ENCODE measurements at places on chromosomes 4 and X.

DNA sequence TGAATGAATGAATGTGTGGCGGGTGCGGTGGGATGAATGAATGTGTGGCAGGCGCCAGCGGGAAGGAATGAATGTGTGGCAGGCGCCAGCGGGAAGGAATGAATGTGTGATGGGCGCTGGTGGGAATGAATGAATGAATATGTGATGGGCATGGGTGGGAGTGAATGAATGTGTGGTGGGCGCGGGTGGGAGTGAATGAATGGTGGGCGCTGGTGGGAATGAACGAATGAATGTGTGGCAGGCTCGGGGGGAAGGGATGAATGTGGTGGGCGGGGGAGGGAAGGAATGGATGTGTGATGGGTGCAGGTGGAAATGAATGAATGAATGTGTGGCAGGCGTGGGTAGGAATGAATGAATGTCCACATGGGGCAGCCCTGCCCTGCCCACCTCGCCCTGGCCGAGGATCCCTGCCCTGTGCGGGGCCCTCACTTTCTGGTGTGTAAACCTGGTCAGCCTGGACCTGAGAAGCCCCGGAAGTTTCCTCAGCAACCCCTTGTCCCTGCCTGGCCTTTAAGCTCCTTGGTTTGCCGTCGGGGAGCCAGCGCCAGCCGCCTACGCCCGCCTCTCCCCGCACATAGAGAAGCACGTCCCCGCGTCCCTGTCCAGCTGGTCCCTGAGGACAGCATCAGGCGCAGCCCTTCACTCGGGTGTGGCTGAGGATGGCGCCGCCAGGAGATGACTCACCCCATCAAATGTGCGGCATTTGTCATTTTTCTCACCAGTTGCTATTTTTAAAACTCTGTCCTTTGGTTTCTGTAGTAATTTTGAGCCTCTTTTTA is 112.8 kb upstream of the LRPAP1 start:
- DNase-seq = no peak

DNA sequence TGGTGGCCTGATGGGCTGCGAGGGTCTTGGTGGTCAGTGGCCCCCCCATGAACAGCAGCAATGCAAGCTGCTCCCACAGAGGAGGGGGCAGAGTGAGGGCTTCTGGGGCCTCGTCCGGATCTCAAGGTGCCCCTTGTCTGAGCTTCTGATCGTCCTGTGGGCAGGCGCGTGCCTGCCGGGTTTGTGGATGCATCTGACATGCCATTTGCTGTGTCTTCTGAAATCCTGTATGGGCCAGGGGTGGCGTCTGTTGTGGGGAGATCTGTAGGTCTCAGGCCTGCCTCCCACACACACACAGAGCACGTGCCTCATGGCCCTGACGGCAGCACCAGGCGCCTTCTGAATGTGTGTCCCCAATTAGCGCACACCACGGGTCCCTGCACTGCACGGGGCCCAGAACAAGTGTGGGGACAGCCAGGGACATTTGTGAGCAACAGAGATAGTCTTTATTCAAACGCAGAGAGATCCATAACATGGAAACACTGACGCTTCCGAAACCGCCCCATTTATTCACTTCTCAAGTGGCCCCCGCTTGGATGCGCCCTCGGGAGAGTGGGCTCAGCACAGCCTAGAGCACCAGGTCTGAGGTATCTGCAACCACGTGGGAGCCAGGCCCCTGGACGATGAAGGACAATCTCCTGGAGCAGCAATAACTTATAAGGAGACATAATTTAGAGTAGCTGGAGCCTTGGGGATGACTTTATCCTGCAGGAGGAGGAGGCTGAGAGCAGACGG is 5.7 kb downstream of the SPON2 start:
- DNase-seq = no peak

GRCh38 chr4:161937596-161937995 is 226.2 kb downstream of the FSTL5 start:
- DNase-seq = no peak

- DNase-seq = no peak
These were observed 313.7 kb upstream of the SMIM31 start for GRCh38 chr4:164440199-164440598.

DNA sequence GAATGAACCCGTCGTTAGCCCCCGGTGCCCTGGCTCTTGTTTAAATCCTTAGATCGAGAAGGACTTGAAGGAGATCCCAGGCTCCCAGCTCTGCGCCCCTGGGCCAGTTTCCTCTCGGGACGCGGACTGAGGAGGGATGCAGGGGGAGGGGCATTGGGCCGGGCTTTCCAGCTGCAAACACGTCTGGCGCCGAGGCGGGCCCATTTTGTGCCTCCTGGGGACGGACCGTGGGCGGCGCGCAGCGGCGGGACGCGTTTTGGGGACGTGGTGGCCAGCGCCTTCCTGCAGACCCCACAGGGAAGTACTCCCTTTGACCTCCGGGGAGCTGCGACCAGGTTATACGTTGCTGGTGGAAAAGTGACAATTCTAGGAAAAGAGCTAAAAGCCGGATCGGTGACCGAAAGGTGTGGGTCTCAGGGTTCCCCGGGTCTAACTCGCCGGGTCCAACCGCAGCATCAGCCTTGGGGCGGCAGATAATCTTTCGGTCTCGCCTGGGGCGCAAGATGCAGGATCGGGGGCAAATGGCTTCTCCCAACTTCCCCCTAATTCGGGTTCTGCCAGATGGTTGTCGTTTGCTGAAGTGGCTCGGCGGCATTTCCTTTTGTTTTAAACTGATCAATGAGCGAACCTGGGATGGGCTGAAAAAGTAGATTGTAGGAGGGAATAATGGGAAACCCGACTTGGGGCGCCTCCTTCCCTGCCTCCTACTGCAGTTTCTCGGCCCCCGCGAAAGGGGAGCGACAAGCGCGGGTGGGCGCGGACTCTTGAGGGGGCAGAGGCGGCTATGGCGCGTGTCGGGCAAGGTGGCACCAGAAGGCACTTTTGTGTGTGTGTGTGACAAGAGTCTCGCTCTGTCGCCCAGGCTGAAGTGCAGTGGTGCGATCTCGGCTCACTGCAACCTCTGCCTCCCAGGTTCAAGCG is 2.9 kb downstream of the PDGFRA start:
- DNase-seq = no peak

- peak; percentile 32 for DNase-seq
These were observed 100.2 kb downstream of the LNX1 start for GRCh38 chr4:53490965-53491622.

- no peak for DNase-seq
These were observed 60.9 kb downstream of the C4orf46 start for GRCh38 chr4:158610790-158611189.

- no peak for DNase-seq
These were observed 15.8 kb downstream of the ATP1B4 start for GRCh38 chrX:120377715-120378114.

- no peak for DNase-seq
These were observed 1112.5 kb downstream of the TECRL start for GRCh38 chr4:63296773-63297172.

DNA sequence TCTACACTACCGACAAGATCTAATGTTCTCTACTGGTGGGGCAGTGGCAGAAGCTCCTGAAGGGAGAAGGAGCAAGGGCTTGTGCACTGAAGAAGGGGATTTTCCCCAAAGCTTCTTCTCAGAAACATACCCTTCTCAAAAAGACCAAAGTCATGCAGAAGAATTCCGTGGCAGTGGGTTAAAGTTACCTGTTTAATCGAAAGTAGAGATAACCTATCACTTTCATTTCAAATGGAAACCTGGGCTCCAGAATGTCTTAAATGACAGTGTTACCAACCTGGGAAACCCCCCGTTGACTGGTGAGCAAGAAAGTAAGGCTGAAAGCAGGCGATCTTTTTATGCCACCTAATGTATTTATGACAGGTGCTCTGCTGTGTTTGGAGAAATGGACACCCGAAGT is 92.5 kb upstream of the TEX13D start:
- DNase-seq = no peak

GRCh38 chr4:3060946-3061345 is 13.4 kb downstream of the HTT-AS start:
- DNase-seq = no peak

- no peak for DNase-seq
These were observed 704.9 kb upstream of the PABPC4L start for GRCh38 chr4:134906404-134907023.

DNA sequence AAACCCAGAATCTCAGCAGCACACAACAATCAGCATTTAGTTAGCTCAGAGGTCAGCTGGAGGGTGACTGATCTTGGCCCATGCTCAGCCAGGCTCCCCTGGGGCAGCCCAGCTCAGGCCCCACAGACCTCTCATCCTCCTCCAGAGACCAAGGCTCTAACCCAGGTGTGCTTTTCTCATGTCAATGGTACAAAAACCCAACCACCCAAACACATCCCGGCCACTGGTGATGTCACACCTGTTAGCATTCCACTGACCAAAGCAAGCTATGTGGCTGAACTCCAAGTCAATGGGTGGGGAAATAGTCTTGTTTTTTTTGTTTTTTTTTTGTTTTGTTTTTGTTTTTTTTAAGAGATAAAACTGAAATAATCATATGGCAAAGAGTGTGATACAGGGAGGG is 77.5 kb downstream of the CYTL1 start:
- DNase-seq = no peak

DNA sequence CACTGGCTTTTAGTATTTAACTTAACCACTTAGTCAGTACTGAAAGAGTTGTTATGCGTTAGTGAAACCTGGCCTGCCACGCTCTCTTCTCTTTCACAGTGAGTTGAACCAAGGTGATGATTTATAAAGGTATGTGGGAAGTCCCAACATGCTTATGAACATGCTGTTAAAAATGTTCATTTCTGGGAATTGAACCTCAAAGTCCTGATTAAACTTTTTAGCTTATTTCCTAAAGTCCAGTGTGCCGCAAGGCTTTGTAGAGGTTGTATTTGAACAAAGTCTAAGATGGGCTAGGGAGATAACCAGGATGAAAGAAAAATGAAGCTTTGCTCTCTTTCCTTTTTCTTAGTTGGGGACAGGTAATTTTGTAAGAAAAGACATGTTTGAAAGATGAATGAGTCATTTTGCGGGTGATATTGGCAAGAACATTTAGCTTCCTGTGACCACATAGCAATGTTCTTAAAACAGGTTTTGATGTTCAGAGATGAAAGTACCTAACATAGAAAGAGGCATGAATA is 270.3 kb downstream of the DTHD1 start:
- DNase-seq = no peak

GRCh38 chr4:3013839-3014350 is 50.5 kb downstream of the GRK4 start:
- no peak for DNase-seq

- DNase-seq = no peak
These were observed 16.5 kb downstream of the UTP3 start for GRCh38 chr4:70704931-70705182.

- DNase-seq = no peak
These were observed 16.9 kb downstream of the STAP1 start for GRCh38 chr4:67575232-67576058.

GRCh38 chrX:149871940-149872339 is 9.0 kb upstream of the MAGEA8 start:
- no peak for DNase-seq
